Tibial nerve (tissue), 4 donors: ENCODE measurements at places on chromosomes 1 and 21. TPM values are rescaled to one million over a fixed set of nuclear protein-coding genes. Genes with fewer than 3 reads are reported as not detected.

Gene FAAH
- total RNA-seq = 131 TPM

Gene SPRR4
- not detected for total RNA-seq

Gene TDRD5
- total RNA-seq = not detected

Gene HES5
- not detected for total RNA-seq

Gene AGBL4
- 1.2 TPM for total RNA-seq

Gene MRAP
- 14.4 TPM for total RNA-seq

Gene GIPC2
- total RNA-seq = 4.7 TPM

Gene KIAA1614
- total RNA-seq = 17.7 TPM

Gene OR2G6
- total RNA-seq = not detected

Gene BMP8A
- total RNA-seq = 6.0 TPM

Gene KRTAP13-2
- not detected for total RNA-seq

Gene REN
- not detected for total RNA-seq

Gene PLA2G2A
- total RNA-seq = 454 TPM

Gene HIVEP3
- 4.6 TPM for total RNA-seq

Gene CFAP126
- not detected for total RNA-seq

Gene CACNA1S
- not detected for total RNA-seq

Gene RHD
- total RNA-seq = not detected

- DNase-seq = no peak
These were observed 644.8 kb upstream of the PKN2 start for GRCh38 chr1:88039240-88039639.

GRCh38 chr1:240235521-240236288 lies 144.0 kb downstream of the FMN2 start:
- no peak for DNase-seq

DNA sequence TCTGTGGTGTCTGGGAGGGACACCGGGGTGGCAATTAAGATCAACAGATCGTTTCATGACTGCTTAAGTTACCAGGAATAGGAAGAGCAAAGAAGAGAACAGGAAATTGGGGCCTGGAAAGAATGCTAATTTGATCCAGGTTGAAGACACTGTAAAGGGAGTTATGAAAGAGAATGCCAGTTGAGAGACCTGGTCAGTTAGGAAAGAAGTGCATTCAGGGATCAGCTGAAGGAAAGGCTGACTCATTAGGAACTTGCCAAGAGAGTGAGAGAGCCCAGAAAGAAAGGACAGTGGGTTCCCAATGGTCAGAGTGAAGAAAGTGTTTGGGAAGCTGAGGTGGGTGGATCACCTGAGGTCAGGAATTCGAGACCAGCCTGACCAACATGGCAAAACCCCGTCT lies 119.6 kb downstream of the UBE2U start:
- DNase-seq = no peak

DNA sequence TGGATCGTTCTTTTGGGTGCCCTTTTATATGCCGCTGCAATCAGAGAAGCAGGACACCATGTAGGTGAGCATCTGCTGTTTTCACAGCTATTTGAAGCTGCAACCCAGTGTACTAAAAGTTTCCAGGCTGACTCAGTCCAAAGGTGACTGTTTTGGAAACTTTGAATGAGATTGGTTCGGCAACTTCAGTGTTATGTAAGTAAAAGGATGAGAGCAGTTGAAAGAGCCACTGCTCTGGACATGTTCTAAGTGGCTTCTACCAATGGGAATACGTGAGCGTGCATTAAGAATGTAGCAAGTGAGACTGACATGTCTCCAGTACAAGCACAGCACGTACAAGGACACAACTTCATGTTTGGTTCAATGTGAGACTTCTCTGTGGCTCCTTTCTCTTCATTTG lies 55.6 kb downstream of the DDR2 start:
- DNase-seq = no peak

DNA sequence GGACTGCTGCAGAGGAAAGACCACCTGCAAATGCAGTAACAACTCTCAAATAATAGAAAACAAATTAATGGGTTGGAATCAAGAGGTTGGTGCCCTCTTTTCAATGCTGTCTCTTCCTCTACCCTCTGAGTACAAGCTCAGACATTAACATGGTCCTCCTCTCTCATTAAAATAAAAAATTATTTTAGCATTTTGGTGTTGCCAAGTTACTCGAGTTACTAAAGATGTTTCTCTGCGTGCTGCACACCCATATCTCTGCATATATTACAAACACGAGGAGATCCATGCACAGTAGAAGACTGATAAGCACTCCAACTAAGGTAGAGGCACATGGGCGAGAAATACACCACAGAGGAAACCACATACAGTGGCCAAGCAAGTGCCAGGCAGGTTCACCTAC lies 21.5 kb downstream of the SIPA1L2 start:
- no peak for DNase-seq

GRCh38 chr1:46484783-46485490 lies 4.7 kb upstream of the DMBX1 start:
- no peak for DNase-seq

DNA sequence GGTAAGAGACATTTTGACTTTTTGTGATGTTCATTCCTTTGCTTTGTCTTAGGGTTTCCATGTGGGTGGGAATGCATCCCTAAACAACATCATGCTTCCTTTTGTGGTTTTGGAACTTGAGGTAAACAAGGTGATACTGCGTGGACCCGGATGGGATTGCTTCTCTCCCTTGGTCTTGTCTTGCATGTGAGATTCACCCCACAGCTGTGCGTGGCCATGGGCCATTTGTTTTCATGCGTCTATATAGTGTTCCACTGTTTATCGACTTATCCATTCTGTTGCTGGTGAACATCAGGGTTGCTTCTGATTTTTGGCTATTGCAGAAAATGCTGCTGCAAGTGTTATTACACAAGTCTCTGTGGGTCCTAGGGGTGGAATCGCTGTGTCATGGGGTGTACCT lies 21.1 kb downstream of the CRYAA start:
- DNase-seq = no peak

DNA sequence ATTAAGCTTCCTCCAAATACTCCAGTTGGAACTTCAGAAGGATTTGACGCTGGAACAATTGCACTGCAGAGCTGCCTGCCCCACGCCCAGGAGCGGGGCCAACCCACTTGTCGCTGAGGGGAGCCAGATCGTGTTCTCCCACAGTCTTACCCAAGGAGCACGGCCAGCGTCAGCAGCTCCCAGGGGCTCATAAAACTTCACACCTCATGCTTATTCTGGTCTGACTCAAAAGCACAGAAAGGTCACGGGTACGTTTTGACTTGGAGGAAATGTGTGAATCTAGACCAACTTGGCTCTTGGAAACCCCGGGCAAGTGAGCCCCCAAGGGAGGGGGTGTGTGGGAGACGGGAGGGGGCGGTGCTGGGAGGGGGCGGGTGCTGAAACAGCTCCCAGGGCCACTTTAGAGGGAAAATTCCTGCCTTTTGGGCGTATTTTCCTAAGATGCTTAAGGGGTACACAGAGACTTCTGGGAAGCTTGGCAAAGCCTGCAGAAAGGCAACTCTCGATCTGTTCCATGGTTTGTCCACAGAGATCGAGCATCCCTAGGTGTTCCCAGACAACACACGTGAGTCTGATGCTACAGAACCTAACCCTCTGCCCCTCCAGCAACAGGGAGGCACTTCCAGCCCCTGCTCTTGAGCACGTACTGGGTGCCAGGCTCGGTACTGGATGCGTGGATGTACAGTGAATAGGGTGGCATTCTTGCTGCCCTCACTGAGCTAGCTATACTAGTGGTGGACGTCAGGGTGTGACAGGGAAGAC lies 98.9 kb downstream of the DHRS3 start:
- peak; percentile 63 for DNase-seq

DNA sequence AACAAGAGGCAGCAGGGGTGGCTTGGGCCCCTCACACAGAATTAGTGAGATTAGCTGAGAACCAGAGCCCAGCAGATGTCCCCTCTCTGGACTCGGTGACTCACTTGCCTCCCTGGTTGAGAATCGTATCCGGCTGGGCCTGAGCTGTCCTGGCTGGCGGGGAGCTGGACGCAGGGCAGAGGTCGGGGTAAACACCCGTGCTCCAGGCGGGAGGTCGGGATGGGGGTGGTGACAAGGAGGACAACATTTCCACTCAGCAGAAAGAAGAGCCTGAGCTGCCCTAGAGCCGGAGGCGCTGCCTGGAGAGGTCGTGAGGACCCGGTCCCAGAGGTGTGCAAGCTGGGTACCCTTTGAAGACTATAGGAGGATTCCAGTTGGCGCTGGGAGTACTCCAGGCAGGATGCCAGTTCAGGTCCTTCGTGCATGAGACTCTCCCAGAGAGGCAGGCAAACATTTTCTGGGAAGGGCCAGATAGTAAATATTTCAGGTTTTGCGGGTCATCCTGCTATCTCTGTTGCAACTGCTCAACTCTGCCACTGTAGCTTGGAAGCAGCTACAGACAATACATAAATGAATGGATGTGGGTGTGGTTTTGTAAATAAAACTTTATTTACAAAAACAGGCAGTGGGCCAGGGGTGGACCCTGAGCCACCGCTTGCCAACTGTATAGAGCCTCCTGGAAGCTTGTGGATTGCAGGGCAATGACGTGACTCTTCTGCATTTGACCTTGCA lies 116.8 kb upstream of the WNT4 start:
- no peak for DNase-seq

DNA sequence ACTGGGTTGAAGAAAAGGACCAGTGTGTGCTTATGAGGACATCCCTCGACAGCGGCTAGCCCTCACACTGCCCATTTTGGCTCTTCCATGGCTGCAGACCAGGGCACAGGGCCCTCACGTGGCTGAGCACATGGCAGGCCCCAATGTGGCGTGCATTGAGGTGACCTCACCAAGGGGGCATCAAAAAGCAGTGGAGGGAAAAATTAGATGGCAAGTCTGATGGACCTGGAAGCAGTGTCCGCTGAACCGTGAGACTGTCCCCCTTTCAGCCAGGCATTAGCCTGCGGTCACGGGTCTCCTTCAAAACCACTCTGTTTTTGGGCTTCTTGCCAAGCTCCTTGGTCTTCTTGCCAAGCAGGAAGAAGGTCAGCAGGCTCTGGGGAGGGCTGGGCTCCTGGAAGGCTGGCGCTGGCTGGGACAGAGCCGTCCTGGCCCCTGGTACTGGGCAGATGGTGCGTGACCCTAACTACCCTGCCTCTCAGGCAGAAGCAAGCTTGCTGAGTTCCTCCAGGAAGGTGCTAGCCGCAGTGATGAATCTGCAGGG lies 30.8 kb downstream of the TRIM67 start:
- no peak for DNase-seq

DNA sequence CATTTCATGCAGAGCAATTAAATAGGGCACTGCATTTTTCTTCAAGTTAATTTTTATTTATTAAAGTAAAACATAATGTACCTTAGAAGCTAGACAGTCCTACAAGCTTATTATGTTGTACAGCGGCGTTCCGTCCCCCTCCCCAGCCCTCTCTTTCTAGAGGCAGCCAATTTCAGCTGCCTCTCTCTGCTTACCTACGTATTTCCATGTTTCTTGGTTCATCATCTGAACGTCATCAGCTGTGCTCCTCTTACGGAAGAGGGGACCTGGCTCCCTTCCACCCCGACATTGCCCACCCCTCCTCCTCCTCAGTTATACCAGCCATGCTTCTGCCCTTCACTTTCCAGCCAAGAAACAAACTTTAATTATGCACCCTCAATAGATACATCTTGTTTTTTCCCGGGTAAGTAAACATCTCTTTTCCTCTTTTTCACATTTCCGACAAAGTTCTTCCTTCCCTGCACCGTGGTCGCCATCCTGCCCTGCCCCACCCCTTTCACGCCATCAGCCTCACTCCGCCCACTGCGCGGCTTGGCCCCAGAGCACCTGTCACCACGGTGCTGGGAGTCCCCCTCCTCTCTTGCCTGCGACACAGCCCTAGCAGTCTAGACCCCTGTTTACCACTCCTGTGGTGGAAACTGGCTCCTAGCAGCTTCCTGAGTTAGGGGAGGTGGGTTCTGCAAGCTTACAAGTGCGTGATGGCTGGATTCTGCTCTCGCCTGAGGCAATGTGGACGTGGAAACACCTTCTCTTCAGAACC lies 57.9 kb downstream of the SLC37A1 start:
- DNase-seq = no peak

GRCh38 chr1:248838357-248839167 lies 538 bp downstream of the ZNF672 start:
- DNase-seq = peak; percentile 83

DNA sequence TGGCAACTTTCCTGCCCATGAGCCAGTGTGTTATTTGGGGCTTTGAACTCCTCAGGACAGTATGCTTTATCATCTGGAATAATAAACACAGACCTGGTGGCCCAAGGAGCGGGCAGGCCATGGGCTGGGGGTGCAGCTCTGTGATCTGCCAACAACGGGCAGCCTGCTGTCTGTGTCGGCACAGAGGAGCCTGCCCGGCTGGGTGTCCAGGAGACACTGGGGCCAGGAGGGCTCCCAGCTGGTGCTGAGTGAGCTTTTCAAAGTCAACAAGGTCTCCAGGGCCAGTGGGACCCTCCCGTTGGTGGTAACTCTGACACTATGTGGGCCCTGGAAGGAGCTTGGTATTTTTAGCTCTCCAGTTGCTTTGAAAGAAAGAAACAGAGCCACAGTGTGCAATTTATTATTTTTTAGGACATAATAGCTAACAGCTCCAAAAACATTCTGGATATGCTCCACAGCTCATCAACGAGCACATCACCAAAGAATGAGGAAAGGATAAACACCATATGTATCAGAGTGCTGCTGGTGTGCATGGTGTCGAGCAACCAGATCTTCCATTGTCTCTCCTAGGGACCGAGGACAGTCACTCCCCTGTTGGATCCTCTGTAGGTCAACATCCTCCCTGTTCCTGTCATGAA lies 488.7 kb upstream of the USP24 start:
- no peak for DNase-seq

- DNase-seq = no peak
These were observed 14.4 kb downstream of the S100A16 start for GRCh38 chr1:153598309-153599172.

GRCh38 chr1:103525114-103525606 lies 339 bp upstream of the RNPC3 start:
- DNase-seq = peak; percentile 21

- no peak for DNase-seq
These were observed 157.4 kb downstream of the ACTL8 start for GRCh38 chr1:17912491-17912890.

- DNase-seq = no peak
These were observed 301.1 kb upstream of the NRIP1 start for GRCh38 chr21:15365751-15366392.

DNA sequence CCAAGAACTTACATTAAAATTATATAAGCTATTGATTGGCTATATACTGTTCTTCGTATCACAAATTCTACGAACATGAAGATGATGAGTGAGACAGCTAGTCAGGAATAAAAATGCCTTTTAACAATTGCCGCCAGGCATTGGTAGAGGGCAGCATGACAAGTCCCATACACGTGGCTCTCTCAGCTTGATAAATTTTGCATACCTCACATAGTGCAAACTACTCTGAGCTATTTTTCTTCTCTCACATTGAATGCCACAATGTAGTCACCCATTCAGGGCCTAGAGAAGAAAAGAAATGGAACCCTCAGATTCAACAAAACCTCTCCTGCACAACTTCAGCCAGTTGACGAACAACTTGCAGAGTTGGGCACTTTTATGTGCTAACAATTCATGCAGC lies 27.0 kb upstream of the FMO2 start:
- no peak for DNase-seq
